Activated T-helper 9 cell treated with anti-CD3 and anti-CD28 coated beads, Interleukin-2, amount 50 U/mL, for 16 hours (primary cell): ENCODE measurements at places on chromosomes 1 and 21.
A peak's percentile ranks its signal among the peaks of the same experiment; 100 is the strongest.

- no peak for DNase-seq
Measured at GRCh38 chr1:17923666-17924065, 168.5 kb downstream of the ACTL8 start.

- DNase-seq = no peak
Measured at GRCh38 chr1:226135059-226135651, 51.4 kb downstream of the ACBD3 start.

DNA sequence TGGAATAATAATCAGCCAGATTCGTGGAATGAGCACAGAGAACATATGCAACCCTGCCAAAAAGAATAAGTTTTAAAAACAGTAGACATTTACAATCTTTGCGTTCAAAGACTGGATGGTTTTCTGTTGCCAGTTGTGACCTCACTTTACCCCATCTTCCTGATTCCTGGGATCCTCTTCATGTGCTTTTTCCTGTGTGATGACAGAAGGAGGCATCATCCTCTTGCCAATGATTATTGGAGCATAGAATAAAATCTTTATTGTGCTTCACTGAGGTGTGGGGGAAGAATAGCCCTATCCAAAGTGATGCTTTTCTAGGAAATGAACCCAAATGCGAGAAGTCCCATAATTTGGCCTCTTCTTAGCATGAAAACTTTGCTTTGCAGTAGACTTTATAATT, 15.0 kb upstream of the BARHL2 start:
- no peak for DNase-seq

DNA sequence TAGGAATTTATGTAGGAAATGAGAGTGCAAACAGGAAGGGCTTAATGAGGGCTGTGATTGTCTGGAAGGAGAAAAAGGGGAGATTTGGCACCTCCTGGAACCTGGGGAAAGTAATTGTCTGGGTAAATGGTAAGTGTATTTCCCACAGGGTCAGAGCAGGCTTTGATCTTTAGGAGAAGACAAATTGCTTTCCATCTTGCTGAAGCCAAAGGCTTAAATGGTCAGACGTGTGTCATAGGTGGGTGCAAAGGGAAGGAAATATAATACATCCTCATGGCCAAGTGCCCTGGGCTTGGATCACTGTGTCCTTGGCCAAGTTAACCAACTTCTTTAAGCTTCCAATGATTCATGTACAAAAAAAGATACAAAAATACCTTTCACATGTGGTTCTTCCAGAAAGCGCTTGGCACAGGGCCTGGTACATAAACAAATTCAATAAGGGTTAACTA, 1.3 kb upstream of the DUSP23 start:
- no peak for DNase-seq

DNA sequence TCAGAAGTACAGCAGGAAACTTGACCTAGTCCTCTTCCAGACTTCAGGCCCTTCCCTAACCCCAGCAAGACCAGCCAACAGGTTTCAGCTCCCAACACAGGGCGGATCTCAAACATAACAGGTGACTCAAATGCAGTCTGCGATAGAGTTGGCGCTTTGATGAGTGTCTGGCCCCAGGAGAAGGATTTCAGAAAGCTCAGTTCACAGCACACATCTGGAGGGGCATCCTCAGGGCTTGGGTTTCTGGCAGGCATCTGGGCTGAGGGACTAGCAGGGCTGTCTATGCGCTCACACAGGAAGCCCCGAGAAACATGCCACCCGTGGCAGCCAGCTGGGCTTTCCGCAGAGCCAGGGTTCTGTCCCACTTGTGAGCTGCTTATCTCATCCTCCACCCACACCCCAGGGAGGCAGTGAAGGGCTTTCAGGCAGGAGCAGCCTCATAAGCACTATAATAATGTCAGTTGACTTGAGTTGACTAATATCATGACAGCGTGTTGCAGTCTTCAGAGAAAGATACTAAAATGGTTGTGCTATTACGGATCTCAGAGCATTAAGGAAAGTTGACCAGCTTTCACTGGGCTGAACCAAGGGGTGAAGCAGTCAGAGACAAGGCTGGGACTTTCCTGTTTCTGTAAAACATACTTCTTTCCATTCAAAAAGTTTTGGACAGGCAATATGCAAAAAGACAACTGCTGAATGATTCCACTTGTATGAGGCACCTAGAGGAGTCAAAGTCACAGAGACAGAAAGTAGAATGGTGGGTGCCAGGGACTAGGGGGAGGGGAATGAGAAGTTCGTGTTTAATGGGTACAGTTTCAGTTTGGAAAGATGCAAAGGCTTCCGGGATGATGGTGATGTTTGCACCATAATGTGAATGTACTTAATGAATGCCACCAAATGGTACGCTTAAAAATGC, 233.0 kb upstream of the IRF2BP2 start:
- peak; percentile 73 for DNase-seq

- no peak for DNase-seq
Measured at GRCh38 chr1:246182149-246182851, 324.8 kb downstream of the SMYD3 start.

GRCh38 chr1:170071378-170071777, 3.1 kb downstream of the KIFAP3 start:
- no peak for DNase-seq

- DNase-seq = no peak
Measured at GRCh38 chr1:33434363-33434750, 3.5 kb upstream of the PHC2 start.

- peak; percentile 68 for DNase-seq
Measured at GRCh38 chr1:90850898-90851710, 134.0 kb upstream of the BARHL2 start.

- no peak for DNase-seq
Measured at GRCh38 chr1:165905853-165906252, 78.4 kb downstream of the UCK2 start.

DNA sequence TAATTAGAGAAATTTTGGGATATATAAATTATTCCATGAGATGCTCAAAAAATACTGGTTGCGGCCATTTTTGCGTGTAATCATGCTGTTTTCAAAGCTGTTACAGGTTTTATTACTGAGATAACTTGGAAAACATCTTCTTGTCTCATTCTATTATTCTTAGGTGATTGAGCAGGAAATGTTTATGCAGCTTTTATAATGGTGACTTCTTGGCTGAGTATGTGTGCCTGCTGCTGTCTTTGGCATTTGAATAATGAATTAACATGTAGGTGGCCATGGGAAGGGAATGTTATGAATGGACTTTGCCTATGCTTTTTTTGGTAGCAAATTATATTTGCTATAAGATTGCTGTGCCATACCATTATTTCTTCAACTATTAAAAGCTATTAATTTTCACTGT, 52.5 kb downstream of the RASAL2 start:
- DNase-seq = no peak

DNA sequence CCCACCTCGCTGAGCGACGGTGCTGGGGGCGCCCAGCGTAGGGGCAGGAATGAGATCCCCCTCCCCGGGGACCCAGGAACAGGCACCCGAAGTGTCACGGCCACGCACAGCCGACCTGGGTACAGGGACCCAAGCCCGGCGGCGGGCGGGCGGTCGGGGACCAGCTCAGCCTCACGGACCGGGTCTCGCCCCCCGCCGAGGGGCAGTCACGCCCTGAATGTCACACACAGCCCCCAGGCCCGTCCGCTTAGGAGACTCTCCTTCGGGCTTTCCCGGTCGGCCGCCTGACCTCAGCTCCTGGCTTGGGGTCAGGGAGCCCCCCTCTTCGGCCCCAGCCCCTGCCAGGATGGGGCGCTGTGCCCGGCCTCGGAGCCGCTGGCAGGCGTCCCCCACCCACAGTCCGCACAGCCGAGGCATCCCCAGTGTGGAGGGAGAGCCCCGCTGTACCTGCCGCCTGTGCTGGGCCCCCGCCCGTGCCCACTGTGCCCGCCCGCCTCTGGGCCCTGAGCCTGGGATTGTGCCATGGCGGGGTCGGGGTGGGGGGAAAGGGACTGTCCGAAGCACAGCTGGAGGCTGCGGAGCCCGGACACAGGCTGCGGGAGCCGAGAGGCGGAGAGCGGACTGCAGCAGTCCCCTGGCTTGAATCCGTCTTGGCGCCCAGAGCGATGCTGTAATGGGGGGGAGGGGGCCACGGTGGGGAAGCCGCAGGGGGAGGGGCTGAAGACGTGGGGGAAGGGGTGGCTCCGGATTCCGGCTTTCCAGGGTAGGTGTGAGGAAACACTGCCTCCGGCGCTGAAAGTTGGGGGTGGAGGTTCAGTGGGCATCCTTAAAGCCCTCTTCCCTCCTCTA, 627 bp upstream of the DLGAP3 start:
- DNase-seq = no peak

DNA sequence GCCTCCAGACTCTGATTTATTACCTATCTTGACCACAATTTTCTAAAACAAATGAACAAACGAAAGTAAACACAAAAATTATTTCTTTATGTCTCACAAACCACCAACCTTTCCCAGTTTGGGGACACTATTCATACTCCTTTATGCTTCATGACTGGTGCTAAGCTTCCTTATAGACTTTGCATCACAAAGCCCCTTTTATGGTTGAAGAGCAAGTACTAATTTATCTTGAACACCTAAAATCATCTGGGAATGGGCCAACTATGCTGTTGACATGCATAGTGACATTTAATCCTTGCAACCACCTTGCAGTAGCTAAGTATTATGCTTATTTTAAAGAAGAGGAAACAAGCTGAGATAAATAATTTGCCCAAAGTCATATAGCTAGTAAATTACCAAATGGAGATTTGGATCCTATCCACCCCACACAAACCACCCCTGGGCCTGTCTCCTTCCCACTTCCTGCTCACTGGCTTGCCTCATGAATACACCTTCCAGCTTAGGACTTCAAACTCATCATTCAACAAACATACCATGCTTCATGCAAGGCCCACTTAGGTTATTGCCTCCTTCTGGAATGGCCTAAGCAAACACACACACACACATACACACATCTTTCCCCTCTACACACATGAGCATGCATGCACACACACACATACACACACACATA, 192.2 kb downstream of the PLPP3 start:
- DNase-seq = no peak

GRCh38 chr1:180585994-180586359, 27.2 kb downstream of the OVAAL start:
- no peak for DNase-seq

DNA sequence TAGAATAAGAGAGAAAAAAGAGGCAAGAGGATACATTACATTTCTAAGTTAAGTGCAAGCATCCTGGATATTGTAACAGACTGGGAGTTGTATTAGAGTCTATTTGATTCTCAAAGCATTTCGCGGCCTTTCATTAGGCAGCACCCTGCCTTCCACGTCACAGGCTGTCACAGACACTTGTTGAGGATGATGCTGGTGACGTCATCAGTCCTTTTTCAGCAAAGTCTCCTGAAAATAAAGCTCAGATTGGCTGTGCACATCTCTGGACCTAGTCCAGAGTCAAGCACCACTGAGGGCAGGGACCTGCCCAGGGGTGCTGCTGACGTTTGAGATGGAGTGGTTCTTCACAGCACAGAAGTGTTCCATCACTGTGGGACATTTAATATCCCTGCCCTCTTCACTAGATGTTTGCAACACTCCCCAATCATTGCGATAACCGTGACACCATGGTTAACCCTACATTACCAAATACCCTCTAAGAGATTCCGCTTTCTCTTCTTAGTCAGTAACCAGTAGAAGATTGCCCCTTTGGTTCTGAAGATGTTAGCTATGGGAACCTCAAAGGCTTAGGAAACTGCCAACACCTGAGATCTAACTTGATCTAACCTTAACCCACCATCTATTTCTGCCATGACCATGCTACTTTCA, 72.7 kb upstream of the F3 start:
- DNase-seq = no peak

DNA sequence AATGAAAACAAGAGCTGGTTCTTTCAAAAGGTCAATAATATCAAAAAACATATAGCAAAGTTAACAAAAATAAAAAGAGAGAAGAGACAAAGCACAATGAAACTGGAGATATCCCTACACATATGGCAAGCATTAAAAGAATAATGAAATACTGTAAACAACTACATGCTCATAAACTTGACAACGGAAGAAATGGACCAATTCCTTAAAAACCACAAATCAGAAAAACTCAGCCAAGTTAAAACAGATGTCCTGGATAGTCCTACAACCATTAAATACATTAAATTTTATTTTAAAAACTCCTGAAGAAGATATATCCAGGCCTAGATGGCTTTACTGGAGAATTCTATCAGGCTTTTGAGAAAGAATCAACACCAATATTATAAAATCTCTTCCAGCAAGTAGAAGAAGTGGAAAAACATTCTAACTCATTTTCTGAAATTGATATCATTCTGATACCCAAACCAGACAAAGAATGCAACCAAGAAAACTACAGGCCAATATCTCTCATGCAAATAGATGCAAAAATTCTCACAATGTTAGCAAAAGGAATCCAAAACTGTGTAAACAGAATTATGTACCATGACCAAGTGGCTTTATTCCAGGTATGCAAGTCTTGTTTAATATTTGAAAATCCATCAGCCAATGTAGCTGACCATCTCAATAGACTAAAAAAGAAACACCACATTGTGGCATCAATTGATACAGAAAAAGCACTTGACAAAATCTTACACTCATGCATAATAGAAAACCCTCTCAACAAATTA, 56.1 kb upstream of the LRRC7 start:
- no peak for DNase-seq

DNA sequence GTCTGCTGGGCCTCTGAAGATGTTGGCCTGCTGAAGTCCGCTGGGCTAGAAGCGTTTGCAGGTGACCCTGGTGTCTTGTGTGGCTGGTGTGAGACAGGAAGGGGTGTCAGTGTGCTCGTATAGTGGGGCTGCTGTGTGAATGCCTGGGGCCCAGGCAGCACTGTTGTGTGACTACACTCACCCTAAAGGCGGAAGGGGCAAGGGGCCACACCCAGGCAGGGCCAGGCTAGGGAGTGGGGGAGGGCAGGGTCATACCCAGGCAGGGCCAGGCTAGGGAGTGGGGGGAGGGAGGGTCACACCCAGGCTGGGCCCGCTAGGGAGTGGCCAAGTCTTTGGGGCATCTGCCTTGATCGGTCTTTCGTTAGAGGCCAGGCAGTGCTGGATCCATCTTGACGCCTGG, 25.0 kb downstream of the PDXK start:
- DNase-seq = no peak

DNA sequence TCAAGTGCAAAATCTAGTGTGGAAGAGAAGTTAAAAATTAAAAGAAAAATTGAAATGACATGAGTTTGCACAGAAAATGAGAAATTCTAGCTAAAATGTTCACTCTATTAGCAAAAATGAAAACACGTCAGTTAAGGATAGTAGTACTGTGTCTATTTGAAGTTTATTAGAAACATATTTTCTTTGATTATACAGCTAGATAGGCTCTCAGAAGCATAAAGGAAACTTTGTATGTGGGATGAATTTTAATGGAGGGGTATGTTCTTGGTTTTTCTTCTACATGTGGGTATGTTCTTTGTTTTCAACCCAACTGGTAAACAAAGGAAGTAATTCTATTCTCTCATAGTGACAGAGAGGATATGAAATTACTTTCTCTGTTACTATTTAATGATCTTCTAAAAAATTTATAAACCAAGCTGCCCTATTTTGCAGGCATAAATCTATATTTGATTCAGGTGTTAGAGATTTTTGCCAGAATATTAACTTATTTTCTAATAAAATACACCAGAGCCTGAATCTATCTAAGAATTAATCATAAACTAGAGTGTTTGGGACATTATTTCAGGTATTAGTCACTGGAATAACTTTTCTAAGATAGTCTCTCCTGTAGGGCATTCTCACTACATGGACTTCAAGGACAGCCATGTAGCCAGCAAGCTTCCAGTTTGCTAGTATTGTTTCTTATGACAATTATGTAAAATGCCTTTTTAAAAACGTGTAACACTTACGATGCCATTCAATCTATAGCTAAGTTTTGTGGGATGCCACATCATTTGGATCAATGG, 15.8 kb downstream of the GPSM2 start:
- DNase-seq = no peak
